Activated naive CD4-positive, alpha-beta T cell treated with anti-CD3 and anti-CD28 coated beads, Interleukin-2, amount 10 ng/mL, durations not matched to agents 5 hours and 36 hours (primary cell): ENCODE measurements at places on chromosomes 6 and 20. TPM values are rescaled to one million over a fixed set of nuclear protein-coding genes. Genes with fewer than 3 reads are reported as not detected.

The ADAM33 gene
- total RNA-seq, result not detected

The ZNF311 gene
- 0.31 TPM for total RNA-seq

The CST5 gene
- not detected for total RNA-seq

The ENPP5 gene
- 0.08 TPM for total RNA-seq

The SLC16A10 gene
- total RNA-seq, result 2.7 TPM

The STK4 gene
- total RNA-seq, result 201 TPM

The TNF gene
- total RNA-seq, result 51.3 TPM

The IPCEF1 gene
- 20.0 TPM for total RNA-seq

The F13A1 gene
- not detected for total RNA-seq

The LY6G5B gene
- 23.5 TPM for total RNA-seq

The MAP3K4 gene
- 44.6 TPM for total RNA-seq

The COQ3 gene
- 6.7 TPM for total RNA-seq

The MYBL2 gene
- 65.7 TPM for total RNA-seq

The ZSWIM1 gene
- total RNA-seq, result 9.7 TPM

The PARD6B gene
- 5.4 TPM for total RNA-seq

The MCCD1 gene
- total RNA-seq, result not detected

The NRSN2 gene
- 0.93 TPM for total RNA-seq

The POM121L2 gene
- total RNA-seq, result not detected

The ABHD16B gene
- total RNA-seq, result 0.13 TPM

The ERGIC3 gene
- total RNA-seq, result 186 TPM

The KCNK15 gene
- not detected for total RNA-seq

The PDYN gene
- not detected for total RNA-seq

The GNMT gene
- 0.45 TPM for total RNA-seq

The KCNK5 gene
- 3.1 TPM for total RNA-seq

The AIF1 gene
- 46.1 TPM for total RNA-seq

The CCDC170 gene
- total RNA-seq, result not detected

The RIPOR3 gene
- total RNA-seq, result not detected

The TP53TG5 gene
- total RNA-seq, result 0.08 TPM

The LINC00237 gene
- total RNA-seq, result not detected

The CPXM1 gene
- 0.10 TPM for total RNA-seq

The HLA-DMA gene
- total RNA-seq, result 26.2 TPM

The SPAG4 gene
- 2.7 TPM for total RNA-seq

The LY6G6F gene
- total RNA-seq, result not detected

The CLIC5 gene
- total RNA-seq, result 5.4 TPM

The EFHC1 gene
- 1.4 TPM for total RNA-seq

The TRIM40 gene
- total RNA-seq, result not detected

The C6orf141 gene
- 0.53 TPM for total RNA-seq

The FILIP1 gene
- not detected for total RNA-seq

The HAO1 gene
- not detected for total RNA-seq

The SOX18 gene
- total RNA-seq, result 0.28 TPM

The SULF2 gene
- 3.3 TPM for total RNA-seq

The ANKEF1 gene
- total RNA-seq, result 6.5 TPM

The MYH7B gene
- 0.22 TPM for total RNA-seq

The SUMO4 gene
- total RNA-seq, result 7.4 TPM

The WFDC5 gene
- total RNA-seq, result not detected

The TULP1 gene
- total RNA-seq, result not detected

The EPPIN gene
- not detected for total RNA-seq

The NKAIN2 gene
- not detected for total RNA-seq

The OR12D3 gene
- total RNA-seq, result not detected

The PTCRA gene
- not detected for total RNA-seq

The FAM50B gene
- 11.1 TPM for total RNA-seq

The DAAM2 gene
- total RNA-seq, result not detected

The RIPPLY2 gene
- total RNA-seq, result not detected

The CAGE1 gene
- total RNA-seq, result not detected
